ENCODE measurements at places on chromosomes 16 and 17. TPM values are rescaled to one million over a fixed set of nuclear protein-coding genes. Genes with fewer than 3 reads are reported as not detected.
A peak's percentile ranks its signal among the peaks of the same experiment; 100 is the strongest.

The SDR42E2 gene
- total RNA-seq: not detected

GRCh38 chr16:21100447-21100846 lies 50.2 kb downstream of the DNAH3 start:
- DNase-seq: no peak

- DNase-seq: no peak
Measured at GRCh38 chr16:8062677-8063076, 527.6 kb downstream of the TMEM114 start.

- DNase-seq: no peak
Measured at GRCh38 chr17:1591474-1592090, 29.0 kb upstream of the PITPNA start.

DNA sequence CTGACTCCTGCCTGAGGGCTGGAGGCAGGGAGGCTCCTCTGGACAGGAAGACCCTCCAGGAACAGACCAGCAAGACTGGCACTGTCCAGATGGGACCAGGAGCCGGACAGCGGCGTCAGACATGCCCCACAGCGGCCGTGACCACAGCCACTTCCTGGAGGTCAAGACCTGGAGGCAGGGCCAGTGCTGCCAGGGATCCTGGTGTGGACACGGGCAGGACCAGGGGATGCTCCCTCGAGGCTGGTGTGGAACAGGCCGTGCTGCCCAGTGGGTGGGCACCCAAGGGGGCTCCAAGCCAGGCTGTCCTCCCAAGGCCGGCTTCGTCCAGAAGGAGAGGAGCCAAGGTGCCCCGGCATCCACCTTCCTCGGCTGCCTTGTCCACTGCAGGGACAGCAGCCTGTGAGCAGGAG lies 4.5 kb upstream of the CCDC57 start:
- no peak for DNase-seq

DNA sequence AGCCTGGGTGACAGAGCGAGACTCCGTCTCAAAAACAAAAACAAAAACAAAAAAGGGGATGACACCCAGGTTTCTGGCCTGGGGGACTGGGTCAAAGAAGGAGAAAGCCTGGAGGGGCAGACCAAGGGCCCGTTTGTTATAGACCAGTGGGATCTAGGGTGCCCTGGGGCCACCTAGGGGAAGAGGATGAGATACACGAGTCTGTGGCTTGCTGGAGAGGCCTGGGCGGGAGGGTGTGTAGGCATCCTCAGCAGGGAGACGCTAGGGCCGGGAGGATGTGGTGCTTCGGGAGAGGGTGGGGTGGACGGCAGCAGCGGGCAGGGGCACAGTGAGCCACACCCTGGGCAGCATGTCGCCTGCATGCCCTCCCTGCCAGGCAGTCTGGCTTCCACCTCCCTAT lies 17.1 kb upstream of the CRK start:
- peak; percentile 58 for DNase-seq

- DNase-seq: no peak
Measured at GRCh38 chr17:50668838-50669581, 34.3 kb downstream of the ABCC3 start.

GRCh38 chr16:54347961-54348360 lies 61.4 kb upstream of the IRX3 start:
- DNase-seq: no peak

DNA sequence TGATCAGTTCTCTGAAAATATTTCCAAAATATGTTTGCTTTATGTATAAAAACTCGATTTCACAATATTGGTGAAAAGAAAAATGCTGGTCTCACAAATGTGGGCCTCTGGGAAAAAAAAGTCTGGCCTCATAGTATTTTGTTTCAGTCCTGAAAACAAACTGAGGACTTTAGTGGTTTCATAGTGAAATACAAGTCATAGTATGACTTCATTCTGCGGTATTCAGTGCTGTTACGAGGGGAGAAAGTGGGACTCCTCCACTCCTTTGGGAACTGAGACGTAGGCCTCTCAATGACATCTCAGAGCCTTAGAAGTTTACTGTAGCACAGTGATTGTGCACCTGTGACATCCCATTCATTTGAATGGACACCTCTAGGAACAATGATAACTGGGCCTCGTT lies 56.0 kb downstream of the CYB561 start:
- DNase-seq: no peak

Measured in activated CD8-positive, alpha-beta T cell treated with anti-CD3 and anti-CD28 coated beads for 36 hours (primary cell).